ENCODE measurements at places on chromosomes 1 and 21. TPM values are rescaled to one million over a fixed set of nuclear protein-coding genes. Genes with fewer than 3 reads are reported as not detected.
A peak's percentile ranks its signal among the peaks of the same experiment; 100 is the strongest.

DNA sequence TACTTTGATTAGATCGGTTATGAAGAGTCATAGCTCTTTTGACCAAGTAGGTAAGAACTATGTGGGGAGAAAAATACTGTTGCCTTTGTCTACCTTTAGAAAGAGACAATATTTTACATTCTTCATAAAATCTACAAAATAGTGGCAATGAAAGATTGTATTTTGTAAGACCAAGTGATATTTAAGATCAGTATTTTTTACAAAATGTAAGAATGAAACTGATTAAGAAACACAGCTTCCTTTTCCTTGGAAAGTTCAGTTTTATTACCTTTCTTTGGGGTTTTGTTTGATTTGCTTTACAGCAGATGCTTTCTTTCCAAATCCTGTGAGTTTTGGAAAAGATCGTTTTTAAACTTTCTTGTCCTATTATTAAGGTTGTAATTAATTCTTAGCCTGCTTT is 69.8 kb downstream of the SLC35A3 start:
- no peaks in the 10 kb centered on the region for H3K27me3 ChIP-seq
- no peak for DNase-seq
- H3K4me3 ChIP-seq, result peak overlapping the region; percentile 94
- peaks cover 40% of the 10 kb centered on the region for H3K36me3 ChIP-seq

DNA sequence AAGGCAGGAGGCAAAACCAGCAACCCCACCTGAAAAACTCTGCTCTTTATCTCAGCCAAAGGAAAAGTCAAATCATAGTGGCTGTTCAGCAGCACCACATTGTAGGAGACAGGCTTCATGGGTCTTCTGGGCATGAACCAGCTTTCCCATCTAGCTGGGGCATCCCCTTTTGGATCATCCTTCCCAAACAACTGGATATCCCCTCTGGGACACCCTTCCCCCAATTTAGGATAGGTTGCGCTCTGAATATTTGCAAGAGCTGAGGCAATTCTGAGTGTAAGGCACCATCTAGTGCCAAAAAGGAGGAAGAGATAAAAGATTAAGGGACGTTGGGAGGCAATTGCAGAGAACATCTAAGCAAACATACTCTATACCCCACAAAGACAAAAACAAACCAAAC is 295.8 kb downstream of the MATN1 start:
- DNase-seq, result no peak
- H3K4me1 ChIP-seq, result no peaks in the 10 kb centered on the region
- no peaks in the 10 kb centered on the region for H3K36me3 ChIP-seq
- no peak overlapping the region for H3K27ac ChIP-seq
- peaks cover 29% of the 10 kb centered on the region for H3K27me3 ChIP-seq

Gene VWA5B1
- not detected for total RNA-seq

Gene RAP1GAP
- total RNA-seq, result 0.42 TPM

DNA sequence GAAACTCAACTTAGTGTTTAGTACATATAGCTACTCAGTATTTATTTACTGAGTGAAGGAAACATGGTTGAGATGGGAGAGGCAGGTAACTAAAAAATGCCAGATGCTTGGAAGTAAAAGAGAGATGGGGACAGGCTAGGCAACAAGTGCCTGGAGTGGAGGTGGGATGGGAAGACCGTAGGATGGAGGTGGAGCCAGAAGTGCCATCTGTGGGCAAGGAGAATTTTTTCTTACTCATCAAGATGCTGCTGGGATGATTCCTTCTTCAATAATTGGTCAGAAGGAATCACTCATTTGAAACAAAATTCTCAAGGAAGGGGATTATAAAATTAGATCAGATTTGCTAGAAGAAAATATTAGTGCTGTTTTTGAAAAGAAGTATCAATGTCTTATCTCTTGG is 72.9 kb downstream of the IFI44 start:
- H3K27me3 ChIP-seq, result peaks cover 5% of the 10 kb centered on the region
- H3K4me1 ChIP-seq, result no peaks in the 10 kb centered on the region
- no peak overlapping the region for H3K4me3 ChIP-seq
- no peak for DNase-seq
- no peaks in the 10 kb centered on the region for H3K36me3 ChIP-seq

DNA sequence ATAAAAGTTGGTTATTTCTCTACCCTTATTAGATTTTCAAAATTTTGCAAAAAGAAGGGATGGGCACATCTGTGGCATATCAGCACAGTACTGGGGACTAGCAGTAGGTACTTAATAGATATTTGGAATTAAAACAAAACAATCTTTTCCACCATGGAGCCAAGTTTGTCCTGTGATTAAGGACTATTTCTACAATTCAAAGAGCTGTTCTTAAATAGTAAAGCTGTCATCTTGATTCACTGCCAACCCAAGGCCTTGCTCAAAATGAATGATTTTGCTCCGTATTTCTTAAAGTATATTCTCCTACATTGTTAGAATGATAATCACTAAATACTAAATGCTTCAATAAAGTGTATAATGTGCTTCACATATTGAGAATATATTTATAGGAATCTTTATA is 169.9 kb downstream of the S1PR1 start:
- H3K4me1 ChIP-seq, result peaks cover 3% of the 10 kb centered on the region
- no peak for DNase-seq
- no peaks in the 10 kb centered on the region for H3K36me3 ChIP-seq
- no peak overlapping the region for H3K27ac ChIP-seq
- peaks cover 22% of the 10 kb centered on the region for H3K27me3 ChIP-seq

DNA sequence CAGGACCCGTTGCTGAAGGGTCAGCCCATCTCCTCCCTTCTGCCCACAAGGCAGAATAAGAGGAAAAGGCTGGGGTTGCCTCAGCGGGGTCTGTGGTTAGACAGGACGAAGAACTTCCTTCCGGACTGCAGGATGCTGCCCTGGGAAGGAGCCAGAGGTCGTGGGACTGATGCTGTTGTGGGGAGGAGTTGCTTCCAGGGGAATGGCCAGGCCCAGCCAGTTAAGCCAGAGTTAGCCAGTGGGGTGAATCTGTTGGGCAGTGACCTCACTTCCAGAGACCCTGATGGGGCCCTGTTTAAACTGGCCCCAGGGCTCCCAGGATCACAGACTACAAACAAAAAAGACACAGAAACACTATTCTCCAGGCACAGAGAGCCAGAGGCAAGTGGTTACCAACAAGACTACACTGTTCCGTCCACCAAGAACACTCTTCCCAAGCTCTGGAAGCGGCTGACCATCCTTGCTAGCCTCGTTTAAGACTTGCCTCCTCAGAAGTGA is 13.0 kb downstream of the FAM229A start:
- H3K36me3 ChIP-seq, result no peaks in the 10 kb centered on the region
- peak; percentile 65 for DNase-seq
- peaks cover 32% of the 10 kb centered on the region for H3K4me1 ChIP-seq
- H3K27ac ChIP-seq, result peak overlapping the region; percentile 53
- H3K4me3 ChIP-seq, result peak overlapping the region; percentile 58

Gene MYOCOS
- not detected for total RNA-seq

Gene OR6N1
- not detected for total RNA-seq

DNA sequence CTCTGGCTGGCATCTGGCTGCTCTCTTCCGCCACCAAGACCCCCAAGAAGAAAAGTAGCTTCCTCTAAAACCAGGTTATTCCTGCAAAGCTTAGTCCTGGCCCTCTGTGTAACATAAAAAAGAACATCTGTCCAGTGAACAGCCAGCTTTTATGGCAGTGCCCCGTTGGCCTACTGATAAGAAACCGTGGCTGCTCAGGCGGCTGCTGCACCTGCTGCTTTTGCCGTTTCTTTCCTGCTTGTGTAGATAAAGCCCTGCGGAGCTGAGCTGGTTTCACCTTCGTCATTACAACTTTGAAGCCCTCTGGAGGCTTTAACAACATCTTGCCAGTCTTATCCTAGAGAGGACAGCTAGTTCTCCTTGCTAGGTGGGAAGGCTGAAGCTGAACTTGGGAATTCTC is 20.5 kb downstream of the ELAPOR1 start:
- H3K36me3 ChIP-seq, result no peaks in the 10 kb centered on the region
- no peak overlapping the region for H3K27ac ChIP-seq
- peaks cover 16% of the 10 kb centered on the region for H3K4me1 ChIP-seq
- peak overlapping the region; percentile 7 for H3K4me3 ChIP-seq
- no peak for DNase-seq

Gene KNCN
- not detected for total RNA-seq

Gene SLC6A17
- total RNA-seq, result not detected

Gene TNFRSF18
- total RNA-seq, result 250 TPM

GRCh38 chr1:222582099-222582774 is 7.5 kb downstream of the TAF1A start:
- no peak for DNase-seq
- H3K27me3 ChIP-seq, result no peaks in the 10 kb centered on the region
- peaks cover 44% of the 10 kb centered on the region for H3K36me3 ChIP-seq
- H3K4me1 ChIP-seq, result peaks cover 13% of the 10 kb centered on the region

- no peaks in the 10 kb centered on the region for H3K27me3 ChIP-seq
- peaks cover 17% of the 10 kb centered on the region for H3K4me1 ChIP-seq
- H3K36me3 ChIP-seq, result peaks cover 3% of the 10 kb centered on the region
- peak; percentile 92 for DNase-seq
- H3K27ac ChIP-seq, result peak within 1 kb of the TSS; percentile 95
These were observed at the start of gene NEK7 for GRCh38 chr1:198156745-198157240. TSS of gene NEK7 (plus strand) at chr1:198156998. CDS start at chr1:198232581, 75,583 bp downstream.

GRCh38 chr1:111516005-111516535 is 12.6 kb upstream of the ADORA3 start:
- peaks cover 49% of the 10 kb centered on the region for H3K4me1 ChIP-seq
- H3K27ac ChIP-seq, result peak overlapping the region; percentile 81
- no peaks in the 10 kb centered on the region for H3K27me3 ChIP-seq
- peak overlapping the region; percentile 59 for H3K4me3 ChIP-seq
- H3K36me3 ChIP-seq, result no peaks in the 10 kb centered on the region

GRCh38 chr1:174911606-174912005 is 88.1 kb upstream of the CACYBP start:
- H3K4me3 ChIP-seq, result no peak overlapping the region
- H3K27me3 ChIP-seq, result no peaks in the 10 kb centered on the region
- H3K27ac ChIP-seq, result no peak overlapping the region
- H3K4me1 ChIP-seq, result peaks cover 24% of the 10 kb centered on the region
- peaks cover 5% of the 10 kb centered on the region for H3K36me3 ChIP-seq

Gene DISP3
- total RNA-seq, result 0.31 TPM

GRCh38 chr21:34183331-34183928 is 110.1 kb downstream of the MRPS6 start:
- no peak overlapping the region for H3K27ac ChIP-seq
- no peak overlapping the region for H3K4me3 ChIP-seq
- peaks cover 2% of the 10 kb centered on the region for H3K36me3 ChIP-seq
- peaks cover 2% of the 10 kb centered on the region for H3K27me3 ChIP-seq
- peaks cover 4% of the 10 kb centered on the region for H3K4me1 ChIP-seq

DNA sequence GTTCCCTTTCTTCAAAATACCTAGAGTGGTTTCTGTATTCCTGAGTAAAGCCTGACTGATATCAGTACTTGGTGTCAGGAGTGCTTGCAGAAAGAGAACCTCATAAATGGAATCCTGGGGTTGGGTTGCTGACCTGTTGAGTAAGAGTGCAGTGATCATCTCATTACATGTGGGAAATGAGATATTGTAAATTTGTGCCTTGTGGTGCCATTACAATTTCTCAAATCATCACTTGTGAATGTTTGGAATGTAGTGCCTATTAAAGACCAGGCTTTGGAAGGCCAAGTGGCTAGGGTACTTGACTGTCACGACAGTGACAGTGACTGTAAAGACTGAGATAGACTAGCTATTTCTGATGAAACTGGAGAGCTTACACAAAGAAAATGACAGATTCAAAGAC is 176.7 kb upstream of the CTTNBP2NL start:
- peaks cover 2% of the 10 kb centered on the region for H3K27me3 ChIP-seq
- no peaks in the 10 kb centered on the region for H3K4me1 ChIP-seq
- H3K36me3 ChIP-seq, result no peaks in the 10 kb centered on the region
- no peak for DNase-seq
- H3K4me3 ChIP-seq, result no peak overlapping the region
- no peak overlapping the region for H3K27ac ChIP-seq

DNA sequence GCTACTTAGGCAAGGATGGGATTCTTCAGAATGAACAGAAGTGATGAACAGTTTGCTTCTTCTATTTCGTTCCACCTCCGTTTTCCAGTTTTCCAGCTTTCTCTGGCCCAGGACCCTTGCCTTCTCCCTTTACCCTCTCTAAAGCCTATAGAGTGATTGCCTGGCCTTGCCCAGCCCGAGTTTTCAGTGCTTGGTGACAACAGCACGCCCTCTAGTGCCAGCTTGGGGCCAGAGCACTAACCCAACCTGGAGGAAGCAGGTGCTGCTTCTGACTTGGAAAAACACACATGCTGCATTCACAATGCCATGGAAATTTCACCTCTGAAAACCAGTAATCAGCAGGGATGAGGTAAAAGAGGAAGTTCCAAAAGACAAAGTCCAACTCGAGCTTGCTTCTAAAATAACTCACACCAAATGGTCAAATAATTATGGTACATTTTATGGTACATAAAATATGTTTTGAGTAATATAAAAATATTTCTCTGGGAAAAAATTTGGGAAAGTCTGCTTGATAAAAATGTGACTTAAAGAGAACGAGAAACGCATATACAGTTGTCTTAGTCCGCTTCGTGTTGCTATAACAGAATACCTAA is 26.1 kb downstream of the UBE2T start:
- H3K27ac ChIP-seq, result no peak overlapping the region
- H3K36me3 ChIP-seq, result no peaks in the 10 kb centered on the region
- DNase-seq, result peak; percentile 92
- no peak overlapping the region for H3K4me3 ChIP-seq

Gene INAVA
- not detected for total RNA-seq

DNA sequence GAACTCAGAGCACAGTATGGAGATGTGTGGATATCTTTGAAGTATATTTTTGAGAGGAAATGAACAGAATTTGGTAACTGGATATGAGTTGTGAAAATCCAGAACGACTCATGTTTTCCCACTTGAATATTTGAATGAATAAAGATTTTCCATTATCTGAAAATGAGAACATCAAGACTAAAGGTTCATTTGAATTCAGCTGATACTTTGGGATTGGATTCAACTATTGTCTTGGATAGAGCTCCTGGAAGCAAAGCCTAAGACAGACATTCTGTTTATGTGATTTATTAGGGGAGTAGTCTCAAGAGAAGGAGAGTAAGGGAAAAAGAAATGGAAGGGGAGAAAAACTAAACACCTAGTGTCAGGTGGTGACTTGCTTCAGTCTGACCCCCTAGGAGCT is 256.0 kb upstream of the LYPLAL1 start:
- no peak overlapping the region for H3K4me3 ChIP-seq
- H3K36me3 ChIP-seq, result no peaks in the 10 kb centered on the region
- no peaks in the 10 kb centered on the region for H3K27me3 ChIP-seq
- no peak for DNase-seq
- no peak overlapping the region for H3K27ac ChIP-seq

- H3K27me3 ChIP-seq, result peaks cover 3% of the 10 kb centered on the region
- H3K4me3 ChIP-seq, result no peak overlapping the region
- DNase-seq, result no peak
- H3K4me1 ChIP-seq, result no peaks in the 10 kb centered on the region
These were observed 167.7 kb downstream of the ZSCAN20 start for GRCh38 chr1:33640114-33640660.

Gene AGPAT3
- 130 TPM for total RNA-seq

GRCh38 chr1:11383553-11384169 is 95.3 kb upstream of the DISP3 start:
- peak overlapping the region; percentile 62 for H3K4me3 ChIP-seq
- H3K4me1 ChIP-seq, result peaks cover 16% of the 10 kb centered on the region
- peak overlapping the region; percentile 79 for H3K27ac ChIP-seq

GRCh38 chr1:198220428-198220827 is 63.6 kb downstream of the NEK7 start:
- no peak overlapping the region for H3K27ac ChIP-seq
- peaks cover 9% of the 10 kb centered on the region for H3K4me1 ChIP-seq
- no peak for DNase-seq
- no peaks in the 10 kb centered on the region for H3K27me3 ChIP-seq

Data from activated CD4-positive, alpha-beta T cell treated with anti-CD3 and anti-CD28 coated beads, Interleukin-2, amount 10 ng/mL, durations not matched to agents 24 days and 14 days (primary cell).